ENCODE measurements at places on chromosomes 7 and 10. TPM values are rescaled to one million over a fixed set of nuclear protein-coding genes. Genes with fewer than 3 reads are reported as not detected.
A peak's percentile ranks its signal among the peaks of the same experiment; 100 is the strongest.

- no peak for DNase-seq
- no peak overlapping the region for H3K27ac ChIP-seq
- peaks cover 7% of the 10 kb centered on the region for H3K36me3 ChIP-seq
Measured at GRCh38 chr7:139758388-139758787, 19.4 kb downstream of the HIPK2 start.

BAZ1B gene
- total RNA-seq, result 56.5 TPM

DNA sequence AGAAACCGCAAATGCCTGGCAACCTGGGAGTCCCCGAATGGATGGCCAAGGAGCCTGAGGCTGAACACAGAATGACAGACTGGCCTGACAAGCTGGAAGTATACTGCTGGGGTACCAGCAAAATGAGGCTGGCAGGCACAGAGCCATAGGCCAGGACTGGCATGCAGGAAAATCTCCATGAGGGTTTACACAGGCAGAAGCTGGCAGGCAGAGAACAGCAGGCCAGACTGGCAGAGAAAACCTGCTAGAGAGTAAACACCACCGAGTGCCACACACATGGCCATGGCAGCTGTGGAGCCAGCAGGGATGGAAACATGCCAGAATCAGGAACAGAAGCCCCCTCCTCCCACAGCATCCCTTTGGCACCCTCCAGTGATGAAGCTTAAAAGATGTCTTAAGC lies 63.4 kb downstream of the CRPPA start:
- no peak overlapping the region for H3K4me3 ChIP-seq
- no peak overlapping the region for H3K27ac ChIP-seq
- DNase-seq, result no peak
- H3K36me3 ChIP-seq, result no peaks in the 10 kb centered on the region
- peaks cover 4% of the 10 kb centered on the region for H3K4me1 ChIP-seq
- H3K27me3 ChIP-seq, result no peaks in the 10 kb centered on the region

DNA sequence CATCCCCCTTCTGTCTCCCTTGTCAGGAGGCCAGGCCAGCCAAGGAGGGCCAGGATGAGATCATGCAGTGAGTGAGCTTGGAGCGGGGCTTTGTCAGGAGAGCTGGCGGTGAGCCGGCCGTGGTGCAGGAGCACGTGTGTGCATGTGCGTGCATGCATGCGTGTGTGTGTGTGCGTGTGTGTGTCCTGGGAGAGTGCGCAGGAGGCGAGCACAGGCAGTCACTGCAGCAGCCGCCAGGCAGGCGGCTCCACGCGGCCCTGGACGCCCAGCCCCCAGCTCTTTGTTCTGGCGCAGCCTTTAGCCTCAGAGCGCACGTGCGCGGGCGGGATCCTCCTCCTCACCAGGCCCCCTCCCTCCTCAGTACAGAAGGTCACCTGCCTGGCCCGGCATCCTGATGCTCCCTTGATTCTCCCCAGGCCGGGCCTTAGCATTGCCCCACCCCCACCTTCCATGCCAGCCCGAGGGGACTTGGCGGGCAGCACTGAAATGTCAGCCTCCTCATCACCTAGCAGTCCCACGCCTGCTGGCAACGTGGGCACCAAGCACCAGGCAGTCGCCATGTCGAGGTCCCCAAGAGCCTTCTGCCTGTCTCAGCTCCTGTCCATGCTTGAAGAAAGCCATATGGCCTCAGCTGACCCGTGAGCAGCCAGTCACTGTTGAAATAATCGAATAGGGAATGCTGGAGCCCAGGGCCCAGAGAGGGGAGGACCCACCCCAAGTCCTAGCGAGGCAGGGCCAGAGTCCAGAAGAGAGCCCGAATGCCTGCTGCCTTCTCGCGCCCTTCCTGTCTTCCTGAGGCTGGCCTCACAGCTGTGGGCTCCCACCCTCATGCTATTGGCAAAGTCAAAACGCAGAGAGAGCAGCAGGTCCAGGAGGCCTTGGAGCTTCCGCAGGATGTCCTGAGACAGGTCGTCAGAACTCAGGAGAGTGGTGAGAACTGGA lies 125.9 kb upstream of the PPIF start:
- peaks cover 46% of the 10 kb centered on the region for H3K4me1 ChIP-seq
- peaks cover 32% of the 10 kb centered on the region for H3K27me3 ChIP-seq
- DNase-seq, result no peak
- peak overlapping the region; percentile 60 for H3K4me3 ChIP-seq

ACTR3C gene
- total RNA-seq, result 0.87 TPM

SSC4D gene
- 15.6 TPM for total RNA-seq

ASAH2 gene
- 1.7 TPM for total RNA-seq

DNA sequence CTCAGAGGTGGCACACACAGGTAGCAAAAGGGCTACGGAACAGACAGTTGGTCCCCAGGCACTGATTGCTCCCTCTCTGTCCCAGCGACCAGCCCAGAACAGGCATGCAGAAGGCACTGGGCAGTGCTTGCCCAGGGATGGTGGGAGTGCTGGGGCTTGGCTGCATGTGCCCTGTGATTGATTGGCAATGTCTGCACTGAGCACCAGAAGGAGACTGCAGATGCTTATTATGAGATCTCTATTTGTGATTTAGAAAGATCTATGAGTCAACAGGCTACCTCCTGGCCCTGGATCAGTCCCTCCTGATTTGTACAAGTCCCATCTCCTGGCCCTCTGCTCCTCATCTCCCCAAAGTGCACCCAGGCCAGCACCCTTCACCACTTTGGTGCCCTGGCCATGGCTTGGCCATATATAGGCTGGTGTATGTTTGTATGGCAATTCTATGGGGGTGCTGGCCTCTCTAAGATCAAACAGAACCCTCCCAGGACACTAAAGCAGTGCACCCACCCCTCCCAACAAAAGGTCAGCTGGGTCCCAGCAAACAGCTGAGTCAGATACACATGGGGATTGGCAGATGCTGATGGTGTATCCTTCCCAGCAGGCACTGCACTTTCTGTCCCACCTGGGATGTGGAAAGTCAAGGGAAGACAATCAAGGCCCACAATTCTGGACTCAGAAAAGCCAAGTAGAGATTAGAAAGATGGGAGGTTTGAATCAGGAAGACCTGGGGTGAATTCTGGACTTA lies 30.9 kb downstream of the CAMK2B start:
- no peak overlapping the region for H3K4me3 ChIP-seq
- H3K4me1 ChIP-seq, result no peaks in the 10 kb centered on the region
- no peak overlapping the region for H3K27ac ChIP-seq
- H3K36me3 ChIP-seq, result no peaks in the 10 kb centered on the region
- H3K27me3 ChIP-seq, result peaks cover 8% of the 10 kb centered on the region
- DNase-seq, result no peak

DNA sequence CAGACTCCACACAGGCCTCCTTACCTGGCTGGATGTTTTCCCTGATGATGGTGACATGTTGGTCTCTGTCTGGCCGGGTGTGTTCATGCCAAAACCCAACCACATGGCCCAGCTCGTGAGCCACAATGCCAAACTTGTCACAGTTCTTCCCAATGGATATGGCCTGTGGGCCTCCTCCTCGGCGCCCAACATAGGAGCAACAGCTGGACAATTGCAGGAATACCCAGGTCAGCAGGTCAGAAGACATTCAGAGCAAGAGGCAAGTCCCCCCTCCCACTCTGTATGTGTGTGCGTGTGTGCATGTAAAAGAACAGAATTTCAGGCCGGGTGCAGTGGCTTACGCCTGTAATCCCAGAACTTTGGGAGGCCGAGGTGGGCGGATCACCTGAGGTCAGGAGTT lies 63.7 kb upstream of the OPALIN start:
- H3K36me3 ChIP-seq, result no peaks in the 10 kb centered on the region
- peaks cover 4% of the 10 kb centered on the region for H3K4me1 ChIP-seq
- no peak for DNase-seq

- DNase-seq, result peak; percentile 13
- H3K36me3 ChIP-seq, result no peaks in the 10 kb centered on the region
Measured at GRCh38 chr7:13641714-13642113, 347.8 kb downstream of the ETV1 start.

STK31 gene
- total RNA-seq, result 0.33 TPM

WDFY4 gene
- 0.54 TPM for total RNA-seq

- H3K4me3 ChIP-seq, result no peak overlapping the region
- H3K36me3 ChIP-seq, result no peaks in the 10 kb centered on the region
- no peak overlapping the region for H3K27ac ChIP-seq
Measured at GRCh38 chr7:30920584-30921539, 9.2 kb downstream of the AQP1 start.

DNA sequence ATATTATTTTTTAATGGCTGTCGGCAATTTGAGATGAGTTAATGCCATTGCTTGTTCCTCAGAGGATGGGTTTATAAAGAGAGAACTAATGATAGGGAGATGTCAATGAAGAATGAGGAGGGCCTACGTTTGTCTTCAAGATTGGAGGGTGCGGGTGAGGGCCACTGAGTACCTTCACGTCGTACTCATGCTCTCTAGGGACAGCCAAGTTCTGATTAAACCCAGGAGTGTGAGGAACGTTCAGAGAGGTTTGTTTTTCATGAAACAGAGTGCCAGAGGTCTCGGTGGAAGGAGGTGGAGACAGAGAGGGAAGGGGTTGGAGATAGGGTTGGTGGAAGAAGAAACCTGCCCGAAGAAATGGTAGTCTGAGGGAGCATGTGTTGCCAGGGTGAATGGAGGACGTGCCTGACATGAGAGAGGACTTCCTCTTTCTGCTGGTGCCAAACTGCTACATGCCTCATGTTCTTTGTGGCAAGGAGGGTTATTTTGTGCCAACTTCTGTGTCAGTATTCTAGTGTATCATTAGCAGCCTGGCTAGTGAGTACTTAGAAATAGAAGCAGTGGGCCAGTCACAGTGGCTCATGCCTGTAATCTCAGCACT lies 8.9 kb downstream of the DHTKD1 start:
- H3K4me1 ChIP-seq, result no peaks in the 10 kb centered on the region
- DNase-seq, result no peak
- peaks cover 7% of the 10 kb centered on the region for H3K36me3 ChIP-seq
- peak overlapping the region; percentile 6 for H3K4me3 ChIP-seq

DNA sequence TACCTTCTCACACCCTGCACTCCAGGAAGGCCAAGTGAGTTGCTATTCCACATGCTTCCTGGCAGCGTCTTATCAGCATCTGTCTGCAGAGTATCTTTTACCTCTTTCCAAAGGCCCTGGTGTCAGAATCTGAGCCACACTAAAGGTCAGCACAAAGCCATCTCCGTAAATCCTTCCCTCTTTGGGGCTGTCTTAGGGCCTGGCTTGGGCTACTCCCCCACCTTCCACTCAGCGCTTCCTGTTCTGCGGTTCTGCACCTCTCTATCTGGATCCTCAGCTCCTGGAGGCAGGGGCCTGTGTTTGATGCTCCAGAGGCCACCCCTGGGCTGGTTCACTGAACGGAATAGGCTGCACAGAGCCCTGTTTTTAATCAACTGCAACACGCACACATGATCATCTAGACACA lies 334.8 kb upstream of the GALNT17 start:
- peak overlapping the region; percentile 61 for H3K27ac ChIP-seq
- H3K4me3 ChIP-seq, result no peak overlapping the region
- H3K27me3 ChIP-seq, result peaks cover 25% of the 10 kb centered on the region
- peaks cover 13% of the 10 kb centered on the region for H3K4me1 ChIP-seq
- peaks cover 36% of the 10 kb centered on the region for H3K36me3 ChIP-seq

GRCh38 chr10:123117644-123118417 lies 17.9 kb upstream of the HMX3 start:
- H3K4me1 ChIP-seq, result peaks cover 3% of the 10 kb centered on the region
- no peak overlapping the region for H3K4me3 ChIP-seq
- no peak for DNase-seq
- no peaks in the 10 kb centered on the region for H3K36me3 ChIP-seq
- H3K27me3 ChIP-seq, result peaks cover 5% of the 10 kb centered on the region

- DNase-seq, result no peak
- no peak overlapping the region for H3K27ac ChIP-seq
- no peaks in the 10 kb centered on the region for H3K4me1 ChIP-seq
- H3K27me3 ChIP-seq, result peaks cover 11% of the 10 kb centered on the region
Measured at GRCh38 chr10:97176226-97176625, 9.5 kb downstream of the SLIT1 start.

DNA sequence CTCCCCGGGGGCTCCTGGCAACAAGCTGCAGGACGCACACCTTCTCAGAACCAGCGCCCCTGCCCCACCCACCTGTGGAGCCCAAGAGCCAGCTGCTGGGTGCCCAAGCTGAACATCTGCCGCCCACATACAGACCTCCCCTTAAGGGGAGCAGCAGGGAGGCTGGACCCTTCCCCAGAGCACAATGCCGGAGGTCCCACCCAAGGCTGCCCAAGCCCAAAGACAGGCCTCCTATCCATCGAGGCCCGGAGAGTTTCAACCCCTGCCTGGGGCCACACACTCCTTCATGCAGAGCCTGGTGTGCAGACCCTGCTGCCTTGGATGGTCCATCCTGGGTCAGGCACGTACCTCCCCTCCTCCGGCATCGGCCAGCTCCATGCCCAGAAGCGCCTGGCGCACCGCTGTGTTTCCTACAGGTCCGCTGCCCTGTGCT lies 48.7 kb downstream of the VIPR2 start:
- H3K4me3 ChIP-seq, result no peak overlapping the region
- peaks cover 11% of the 10 kb centered on the region for H3K27me3 ChIP-seq
- H3K27ac ChIP-seq, result no peak overlapping the region
- DNase-seq, result no peak

DNA sequence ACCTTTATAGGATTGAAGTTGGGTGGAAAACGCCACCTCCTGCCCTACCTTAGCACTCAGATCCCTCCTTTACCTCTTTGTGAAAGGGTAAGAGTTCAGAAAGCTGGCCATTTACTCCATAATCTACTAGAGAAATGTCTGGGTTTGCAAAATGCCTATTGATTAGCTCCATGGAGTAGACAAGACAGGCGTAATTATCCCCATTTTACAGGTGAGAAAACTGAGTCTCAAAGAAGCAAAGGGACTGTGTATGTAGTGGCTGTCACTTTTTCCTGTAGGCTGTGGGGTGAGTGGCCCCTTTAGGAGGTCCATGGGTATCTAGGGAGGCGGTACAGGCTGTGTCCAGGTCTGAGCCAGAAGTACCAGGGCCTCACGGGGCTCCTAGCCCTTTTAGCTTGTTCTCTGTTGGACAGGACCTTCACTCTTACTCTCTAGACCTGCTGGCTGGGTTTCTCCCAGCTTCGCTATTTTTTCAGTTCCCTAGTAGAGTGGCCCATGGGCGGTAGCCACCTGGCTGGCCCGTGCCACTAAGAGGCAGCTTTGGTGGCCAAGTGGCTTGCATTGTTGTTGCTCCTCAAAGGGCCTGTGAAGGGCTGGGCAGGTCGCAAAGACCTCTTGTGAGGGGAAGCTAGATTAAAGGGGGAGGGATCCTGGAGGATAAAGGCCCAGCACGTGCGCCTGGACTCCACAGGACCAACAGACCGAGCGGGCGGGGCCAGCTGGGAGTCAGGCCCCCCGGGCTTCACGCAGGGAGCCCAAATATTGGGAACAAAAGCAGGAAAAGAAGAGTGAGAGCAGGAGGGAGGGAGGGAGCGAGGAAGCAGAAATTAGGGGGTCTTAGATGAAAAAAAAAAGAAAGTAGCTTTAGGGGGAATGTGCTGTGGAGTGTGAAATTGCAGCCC lies 4.7 kb upstream of the PAX2 start:
- peaks cover 41% of the 10 kb centered on the region for H3K27me3 ChIP-seq
- peaks cover 6% of the 10 kb centered on the region for H3K36me3 ChIP-seq
- DNase-seq, result no peak
- no peak overlapping the region for H3K27ac ChIP-seq

DNA sequence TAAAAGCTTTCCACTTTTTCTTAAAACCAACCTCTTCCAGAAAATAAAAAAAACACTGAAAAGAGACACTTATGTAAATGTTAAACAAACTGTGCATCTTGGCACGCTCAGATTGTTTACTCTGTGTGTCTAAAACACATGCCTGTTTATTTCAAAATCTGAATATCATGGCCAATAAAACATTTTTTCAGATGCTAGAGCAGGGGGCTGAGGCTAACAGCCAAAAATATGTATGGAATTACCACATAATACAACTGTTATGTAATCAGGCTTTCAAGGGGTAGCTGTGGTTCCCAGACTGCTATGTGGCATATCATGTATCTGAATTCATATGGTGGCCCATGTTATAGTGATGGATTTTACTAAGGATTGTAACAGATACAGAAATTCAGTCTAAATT lies 130.4 kb downstream of the HIBADH start:
- H3K4me1 ChIP-seq, result no peaks in the 10 kb centered on the region
- H3K27me3 ChIP-seq, result no peaks in the 10 kb centered on the region
- H3K4me3 ChIP-seq, result no peak overlapping the region

Data from endothelial cell (in vitro differentiated cells).